ENCODE measurements at places on chromosomes 3 and 15.

DNA sequence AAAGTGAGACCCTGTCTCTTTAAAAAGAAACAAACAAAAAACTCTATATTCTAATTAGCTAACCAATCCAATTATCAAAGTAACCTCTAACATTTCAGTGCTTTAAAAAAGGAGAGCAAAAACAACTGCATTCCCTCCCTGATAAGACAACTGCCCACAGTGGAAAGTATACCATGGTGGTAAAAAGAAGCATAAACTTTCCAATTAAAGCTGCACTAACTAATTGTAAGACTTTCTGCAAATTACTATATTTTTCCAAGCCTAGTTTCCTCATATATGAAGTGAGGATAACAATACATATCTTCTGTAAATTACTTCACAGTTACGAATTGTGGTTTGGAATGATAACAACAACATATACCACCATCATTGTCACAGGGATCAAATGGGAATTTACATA lies 35.5 kb downstream of the STAG1 start:
- no peak for DNase-seq

DNA sequence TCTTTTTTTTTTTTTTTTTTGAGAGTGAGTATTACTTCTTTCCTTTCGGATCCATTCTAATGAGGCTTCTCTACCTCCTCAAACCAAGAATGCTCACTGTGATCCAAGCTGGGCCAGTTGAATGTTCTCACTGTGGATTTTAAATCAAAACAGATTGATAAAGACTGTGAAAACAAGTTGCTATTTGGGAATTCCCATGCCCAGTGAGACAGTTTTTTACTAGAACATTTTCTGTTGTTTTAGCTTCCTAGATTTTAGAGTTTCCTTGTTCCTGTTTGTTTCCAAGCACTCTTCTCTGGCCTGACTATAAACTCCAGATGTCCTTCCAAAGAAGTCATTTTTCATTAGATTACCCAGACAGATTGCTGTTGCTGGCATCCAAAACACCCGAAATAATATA lies 60.1 kb upstream of the GALNT15 start:
- DNase-seq = no peak

DNA sequence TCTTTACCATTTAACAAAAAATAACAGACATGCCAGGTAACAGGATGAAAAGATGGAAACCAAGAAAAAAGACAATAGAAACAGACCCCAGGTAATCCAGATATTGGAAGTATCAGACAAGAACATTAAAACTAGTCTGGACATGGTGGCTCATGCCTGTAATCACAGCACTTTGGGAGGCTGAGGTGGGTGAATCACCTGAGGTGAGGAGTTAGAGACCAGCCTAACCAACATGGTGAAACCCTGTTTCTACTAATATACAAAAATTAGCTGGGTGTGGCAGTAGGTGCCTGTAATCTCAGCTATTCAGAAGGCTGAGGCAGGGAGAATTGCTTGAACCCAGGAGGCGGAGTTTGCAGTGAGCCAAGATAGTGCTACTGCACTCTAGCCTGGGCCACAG lies 40.6 kb downstream of the ACAD9 start:
- no peak for DNase-seq

DNA sequence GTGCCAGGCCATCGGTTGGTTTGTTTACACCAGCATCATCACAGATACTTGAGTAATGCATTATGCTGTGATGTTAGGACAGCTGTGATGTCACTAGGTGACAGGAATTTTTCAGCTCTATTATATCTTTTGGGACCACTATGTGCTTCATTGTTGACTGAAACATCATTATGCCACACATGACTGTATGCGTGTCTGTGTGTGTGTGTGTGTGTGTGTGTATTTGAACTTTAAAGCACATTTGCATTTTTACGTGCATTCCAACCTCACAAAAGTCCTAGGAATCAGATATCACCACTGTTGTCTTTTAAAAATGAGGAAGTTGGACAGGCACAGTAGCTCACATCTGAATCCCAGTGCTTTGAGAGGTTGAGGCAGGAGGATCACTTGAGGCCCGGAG lies 223.0 kb downstream of the TBL1XR1 start:
- DNase-seq = no peak

DNA sequence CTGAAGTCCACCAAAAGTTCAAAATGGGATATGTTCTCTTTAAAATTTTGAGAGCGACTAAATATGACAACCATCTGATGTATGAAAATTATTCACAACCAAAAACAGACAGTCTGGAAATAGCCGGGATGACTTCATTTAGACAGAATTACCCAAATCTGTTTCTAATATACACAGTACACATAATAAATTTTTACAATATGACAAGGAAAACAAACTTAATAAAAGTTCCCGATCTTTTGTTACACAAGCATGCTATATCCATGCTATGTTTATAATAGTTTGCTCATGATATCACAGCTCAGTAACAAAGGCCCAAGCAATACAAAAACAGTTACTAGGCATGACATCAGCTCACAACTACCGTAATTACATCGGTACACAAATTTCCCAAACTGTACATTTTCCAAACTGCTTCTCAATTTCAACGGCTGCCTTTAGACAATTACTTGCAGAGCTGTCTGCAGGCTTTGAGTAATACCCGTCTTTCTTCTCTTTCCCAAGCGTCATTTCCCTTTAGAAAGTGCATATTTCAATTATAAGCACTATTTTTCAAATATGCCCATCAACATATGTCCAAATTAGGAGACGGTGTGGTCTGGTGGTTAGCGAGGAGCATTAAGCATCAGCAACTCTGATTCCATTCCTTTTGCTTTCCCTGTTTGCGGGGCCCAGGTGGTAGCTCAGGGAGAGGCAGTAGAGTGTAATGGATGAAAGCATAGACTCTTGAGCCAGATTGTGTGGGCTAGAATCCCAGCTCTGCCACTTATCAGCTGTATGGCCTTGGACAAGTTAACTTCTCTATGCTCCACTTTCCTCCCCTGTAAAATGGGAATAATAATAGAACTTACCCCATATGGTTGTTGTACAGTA lies 481.2 kb downstream of the FOXP1 start:
- DNase-seq = no peak

DNA sequence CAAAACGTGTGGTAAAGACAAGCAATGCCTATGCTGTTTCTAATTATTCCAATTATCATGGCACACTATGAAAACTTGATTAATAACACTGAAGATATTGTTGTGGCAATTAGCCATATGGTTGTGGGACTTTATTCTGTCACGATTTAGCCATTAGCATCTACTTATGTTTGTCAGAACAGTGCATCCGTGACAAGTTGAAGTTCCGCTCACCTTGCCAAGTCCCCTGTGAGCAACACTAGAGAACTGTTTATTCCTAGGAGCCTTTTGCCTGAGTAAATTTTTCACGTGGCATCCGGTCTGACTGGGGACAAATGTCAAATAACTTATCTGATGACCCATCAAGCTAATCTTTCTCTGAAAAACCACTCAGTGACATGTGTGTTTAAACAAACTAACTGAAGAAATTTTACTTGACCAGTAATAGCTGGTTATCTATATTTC lies 403.3 kb downstream of the TBC1D5 start:
- DNase-seq = no peak

GRCh38 chr3:157982359-157982758 lies 123.9 kb downstream of the SHOX2 start:
- DNase-seq = no peak

- no peak for DNase-seq
Observed at GRCh38 chr3:55622116-55622515, 135.0 kb upstream of the WNT5A start.

DNA sequence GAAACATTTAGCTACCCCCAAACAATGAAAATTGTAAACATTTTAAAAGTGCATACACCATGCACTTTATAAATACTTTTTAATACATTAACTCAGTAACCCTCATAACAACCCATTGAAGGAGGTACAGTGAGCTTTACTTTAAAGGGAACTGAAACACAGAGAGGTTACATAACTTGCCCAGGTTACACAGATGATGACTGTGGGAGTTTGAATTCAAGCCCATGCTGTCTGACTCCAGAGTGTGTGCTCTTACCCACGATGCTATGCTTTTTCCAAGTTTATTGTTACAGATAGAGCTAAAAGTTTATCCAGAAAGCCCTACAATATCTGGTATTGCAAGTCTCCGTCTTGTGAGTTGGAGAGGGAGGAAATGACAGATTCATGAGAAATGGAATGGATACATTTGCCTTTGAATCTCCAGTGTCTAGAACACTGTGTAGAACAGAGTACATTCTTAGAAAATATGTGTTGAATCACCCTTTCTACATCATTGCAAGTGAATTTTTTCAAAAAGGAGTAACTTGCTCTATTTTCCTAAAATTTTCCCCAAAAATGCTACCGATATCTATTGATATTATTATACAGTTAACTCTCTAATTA lies 428.3 kb downstream of the NAALADL2 start:
- DNase-seq = no peak
